ENCODE measurements at places on chromosomes 5 and 9. TPM values are rescaled to one million over a fixed set of nuclear protein-coding genes. Genes with fewer than 3 reads are reported as not detected.

GRCh38 chr5:173909199-173909598 lies 21.1 kb downstream of the CPEB4 start:
- DNase-seq = no peak

Gene IL3
- not detected for total RNA-seq

DNA sequence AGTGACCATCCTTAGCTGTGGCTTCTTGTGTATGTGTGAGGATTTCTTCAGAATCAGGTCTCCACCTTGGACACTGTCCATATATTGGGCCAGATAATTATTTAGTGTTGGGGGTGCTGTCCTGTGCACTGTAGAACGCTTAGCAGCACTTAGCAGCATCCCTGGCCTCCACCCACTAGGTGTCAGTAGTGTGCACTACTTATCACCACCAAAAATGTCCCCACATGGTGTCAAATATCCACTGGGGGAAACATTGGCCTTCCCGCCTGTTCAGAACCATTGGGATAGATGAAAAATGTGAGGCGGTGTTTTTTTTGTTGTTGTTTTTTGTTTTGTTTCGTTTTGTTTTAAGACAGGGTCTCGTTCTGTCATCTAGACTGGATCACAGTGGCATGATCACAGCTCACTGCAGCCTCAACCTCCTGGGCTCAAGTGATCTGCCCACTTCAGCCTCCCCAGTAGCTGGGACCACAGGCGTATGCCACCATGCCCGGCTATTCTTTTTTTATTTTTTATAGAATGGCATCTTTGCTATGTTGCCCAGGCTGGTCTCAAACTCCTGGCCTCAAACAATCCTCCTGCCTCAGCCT lies 67.7 kb downstream of the TENT4A start:
- no peak for DNase-seq

- no peak for DNase-seq
Observed at GRCh38 chr5:170560938-170561337, 57.1 kb downstream of the KCNIP1 start.

DNA sequence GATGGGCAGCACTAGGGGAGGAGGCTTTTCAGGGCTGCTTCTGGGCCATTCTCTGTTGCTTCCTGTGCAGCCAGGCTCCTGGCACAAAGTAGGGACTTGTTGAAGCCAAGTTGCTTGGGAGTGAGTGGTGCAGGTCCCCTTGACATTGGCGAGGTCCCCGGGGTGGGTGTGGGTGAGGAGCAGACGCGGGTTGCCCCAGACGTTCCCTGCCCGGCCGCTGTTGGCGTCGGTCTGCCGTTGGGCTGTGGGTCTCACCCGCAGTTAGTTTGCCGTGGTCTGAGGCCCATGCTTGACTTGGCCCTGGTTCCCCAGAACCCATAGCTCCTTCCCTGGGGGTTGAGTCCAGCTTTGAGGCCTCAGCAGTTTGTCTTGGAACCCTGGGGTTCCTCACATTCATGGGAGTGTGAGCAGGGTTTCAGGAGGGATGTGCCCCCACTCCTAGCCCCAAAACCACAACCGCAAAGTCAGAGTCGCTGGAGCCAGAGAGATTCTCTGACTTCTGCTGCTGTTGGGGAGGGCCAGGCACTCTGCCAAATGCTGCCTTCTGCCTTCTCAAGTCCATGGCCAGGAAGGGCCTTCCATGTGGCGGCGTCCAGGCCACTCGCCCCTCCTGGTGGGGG lies 77.5 kb downstream of the RXRA start:
- DNase-seq = peak; percentile 64

DNA sequence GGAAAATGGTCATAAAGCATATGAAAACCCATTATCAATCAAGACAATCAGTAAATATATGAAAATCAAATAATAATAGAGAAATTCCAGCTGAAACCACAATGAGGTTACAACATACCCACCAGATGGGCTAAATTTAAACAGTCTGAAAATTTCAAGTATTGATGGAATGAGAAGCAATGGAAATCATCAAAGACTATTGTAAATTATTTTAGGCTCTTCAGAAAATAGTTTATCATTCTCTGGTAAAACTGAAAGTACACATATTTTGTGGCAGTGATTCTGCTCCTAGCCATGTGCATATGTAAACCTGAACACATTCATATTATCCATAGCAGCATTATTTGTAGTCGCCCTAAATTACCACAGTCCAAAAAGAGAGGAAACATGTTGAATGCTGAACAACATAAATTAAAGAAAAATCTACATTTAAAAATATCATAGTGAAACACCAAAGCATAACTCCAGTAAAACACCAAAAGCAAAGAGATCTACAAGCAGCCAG lies 215.3 kb downstream of the PRELID2 start:
- no peak for DNase-seq

GRCh38 chr5:176596689-176597416 lies 13.1 kb downstream of the GPRIN1 start:
- DNase-seq = peak; percentile 29

Gene EXOSC3
- 47.8 TPM for total RNA-seq

GRCh38 chr9:108439947-108440346 lies 415.8 kb downstream of the ACTL7B start:
- no peak for DNase-seq

DNA sequence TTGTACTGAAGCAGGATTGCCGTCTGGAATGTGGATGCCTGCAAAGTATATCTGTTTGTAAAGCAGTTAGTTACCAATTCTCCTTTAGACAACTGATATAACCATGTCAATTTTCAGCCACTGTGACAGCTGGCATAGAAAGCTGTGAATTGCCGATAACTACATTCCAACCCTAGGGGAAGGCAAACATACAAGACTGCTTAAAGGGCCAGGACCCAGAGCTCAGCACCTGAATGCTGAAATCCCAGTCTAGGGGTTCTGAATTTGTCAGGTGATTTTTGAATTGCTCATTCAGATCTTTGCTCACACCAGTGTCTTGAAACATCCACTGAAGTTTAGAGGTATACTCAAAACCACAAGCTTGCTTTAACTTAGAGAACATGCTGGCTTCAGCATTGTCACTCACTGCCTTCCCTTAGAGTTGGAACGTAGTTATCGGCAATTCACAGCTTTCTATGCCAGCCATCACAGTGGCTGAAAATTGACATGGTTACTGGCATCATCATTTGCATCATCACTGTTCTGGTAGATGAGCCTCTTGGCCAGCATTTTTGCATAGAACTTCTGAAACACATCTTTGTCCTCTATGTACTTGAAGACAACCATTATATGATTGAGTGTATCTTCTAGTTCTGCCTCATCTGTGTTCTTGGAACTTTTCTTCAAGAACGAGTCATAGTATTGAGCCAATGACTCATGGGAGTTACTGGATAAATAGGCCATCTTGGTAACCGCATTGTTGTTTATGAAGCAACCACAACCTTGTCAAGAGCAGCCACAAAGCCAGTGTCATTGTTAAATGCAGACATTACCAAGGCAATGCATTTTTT lies 82.1 kb downstream of the CCDC192 start:
- no peak for DNase-seq

Gene FRRS1L
- 0.52 TPM for total RNA-seq

Gene TRMT10B
- total RNA-seq = 2.6 TPM

Gene CMBL
- 4.9 TPM for total RNA-seq

DNA sequence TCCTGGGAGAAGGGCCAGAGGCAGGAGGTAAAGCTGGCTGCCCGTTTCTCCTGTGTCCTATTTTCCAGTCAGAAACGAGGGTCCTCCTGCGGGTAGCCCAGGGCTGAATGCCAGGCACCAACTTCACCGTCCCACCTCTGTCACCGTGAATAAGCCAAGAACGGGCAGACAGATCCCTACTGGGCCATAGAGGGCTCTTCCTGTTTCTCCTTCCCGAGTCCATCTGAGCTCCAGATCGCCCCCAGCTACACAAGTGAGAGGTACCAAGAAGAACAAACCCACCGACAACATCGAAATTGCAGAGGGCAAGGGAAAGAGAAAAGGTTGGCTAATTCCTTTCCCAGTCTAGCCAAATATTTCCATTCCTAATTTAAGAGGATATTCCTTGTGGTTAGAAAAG lies 93.7 kb downstream of the SPOCK1 start:
- no peak for DNase-seq

Gene NPR3
- 4.7 TPM for total RNA-seq

- DNase-seq = peak; percentile 46
Observed at GRCh38 chr5:116573702-116574366, 789 bp downstream of the SEMA6A start.

DNA sequence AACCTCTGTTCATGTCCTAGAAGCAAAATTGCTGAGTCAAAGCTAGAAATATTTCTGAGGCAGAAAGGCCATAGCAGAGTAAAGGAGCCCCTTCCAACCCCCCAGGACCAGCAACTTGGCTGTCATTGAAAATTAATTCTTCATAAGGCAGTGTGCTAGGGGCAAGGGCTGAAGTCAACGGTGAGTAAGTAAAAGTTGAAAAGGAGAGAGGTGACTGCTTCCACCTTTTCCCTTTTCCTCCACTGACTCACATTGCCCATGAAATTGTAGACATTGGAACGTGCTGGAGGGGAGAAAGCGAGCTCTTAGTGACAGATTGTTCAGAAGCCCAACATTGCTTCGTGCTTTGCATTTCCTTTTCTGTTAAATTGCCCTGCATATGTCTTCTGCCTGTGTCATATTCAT lies 19.1 kb downstream of the GLRA1 start:
- no peak for DNase-seq

DNA sequence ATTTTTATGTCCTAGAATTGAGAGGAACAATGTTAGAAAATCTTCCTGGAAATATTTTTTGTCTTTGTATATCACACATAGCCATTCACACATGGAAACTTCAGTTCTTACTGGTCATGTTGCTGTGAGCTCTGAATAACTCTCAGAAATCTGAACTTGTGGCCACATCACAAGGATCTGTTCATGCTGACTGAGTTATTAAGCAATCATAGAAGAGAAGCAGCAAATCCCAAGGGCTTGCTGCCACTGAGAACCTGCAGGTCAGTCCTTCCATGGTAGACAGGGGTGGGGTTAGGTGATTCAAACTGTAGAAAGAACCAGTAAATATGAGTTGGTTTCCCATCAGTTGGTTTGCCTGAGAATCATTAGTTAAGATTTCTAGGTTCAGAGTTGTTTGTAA lies 27.6 kb downstream of the SGCD start:
- no peak for DNase-seq

DNA sequence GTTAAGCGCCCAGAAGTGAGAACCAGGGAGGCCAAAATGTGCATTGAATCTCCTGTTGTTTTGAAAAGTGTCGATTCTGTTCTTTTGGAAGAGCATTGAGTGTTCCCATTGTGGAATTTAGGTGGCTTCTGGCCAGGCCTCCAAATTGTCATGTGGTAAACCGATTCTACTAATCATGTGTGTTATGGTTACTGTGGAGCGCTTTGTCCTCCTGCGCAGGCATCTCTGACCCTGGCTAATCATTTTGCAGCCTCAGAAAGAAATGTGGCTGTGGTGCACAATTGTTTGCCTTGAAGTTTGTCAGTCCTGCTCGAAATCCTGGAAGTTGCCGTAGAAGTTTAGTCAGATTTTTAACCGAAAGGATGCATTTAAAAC lies 121.3 kb downstream of the RASGRF2 start:
- no peak for DNase-seq
